T-helper 1 cell (primary cell): ENCODE measurements at places on chromosomes 4 and X.

GRCh38 chr4:26786916-26787315, 73.7 kb upstream of the STIM2 start:
- DNase-seq = no peak

DNA sequence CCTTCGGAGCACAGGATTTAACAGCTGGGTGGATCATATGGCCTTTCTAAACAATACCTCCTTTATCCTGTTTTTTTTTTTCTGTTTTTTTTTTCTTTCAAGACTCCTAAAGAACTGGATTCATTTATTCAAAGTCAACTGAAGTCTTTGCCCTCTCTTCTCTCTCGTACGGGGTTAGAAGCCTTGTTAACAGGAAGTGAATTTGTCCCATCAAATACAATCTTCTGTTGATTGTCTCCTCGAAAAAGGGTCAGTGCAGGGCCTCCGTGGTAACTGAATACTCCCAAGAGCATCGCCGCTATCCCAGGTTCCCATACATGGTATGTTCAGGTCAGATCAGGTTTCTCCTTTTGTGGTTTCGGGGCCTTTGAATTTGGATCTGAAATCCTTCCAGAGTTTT, 1.8 kb upstream of the TMEM128 start:
- no peak for DNase-seq

DNA sequence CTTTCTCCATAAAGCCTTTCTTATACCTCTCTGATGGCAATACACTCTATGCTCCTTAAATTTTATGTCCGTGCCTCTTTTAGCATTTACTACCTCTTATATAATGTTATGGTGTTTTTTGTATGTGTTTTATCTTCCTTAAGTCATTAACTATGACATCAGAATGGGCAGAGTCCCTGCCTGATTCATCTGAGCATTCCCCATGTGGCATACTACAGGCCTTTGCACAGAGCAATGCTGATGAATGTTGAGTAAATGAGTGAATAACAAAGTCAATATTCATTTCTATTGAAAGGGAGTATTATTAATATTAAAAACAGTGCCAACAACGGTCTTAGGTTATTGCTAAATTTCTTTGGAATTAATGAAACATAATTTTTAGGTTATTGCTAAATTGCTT, 18.8 kb upstream of the RPS6KA3 start:
- no peak for DNase-seq

- DNase-seq = no peak
These were observed 233.4 kb upstream of the STK26 start for GRCh38 chrX:131789664-131790063.

DNA sequence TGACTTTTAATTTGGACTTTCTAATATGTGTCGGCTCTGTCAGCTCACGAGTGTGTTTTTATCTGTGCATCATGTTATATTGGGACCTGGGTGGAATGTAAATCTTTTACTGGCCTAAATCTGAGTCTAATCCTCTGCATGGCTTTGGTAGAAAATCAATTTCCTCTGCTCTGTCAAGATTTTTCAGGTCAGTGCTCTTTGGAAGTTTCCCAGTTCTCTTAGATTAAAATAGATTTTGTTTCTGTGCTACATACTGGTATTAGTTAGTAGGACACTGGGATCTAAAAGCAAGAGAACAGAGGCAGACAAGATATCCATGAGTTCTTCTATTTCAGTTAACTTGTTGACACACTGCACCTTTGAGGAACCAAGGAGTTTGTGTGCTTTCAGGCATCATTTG, 39.7 kb downstream of the REPS2 start:
- no peak for DNase-seq

DNA sequence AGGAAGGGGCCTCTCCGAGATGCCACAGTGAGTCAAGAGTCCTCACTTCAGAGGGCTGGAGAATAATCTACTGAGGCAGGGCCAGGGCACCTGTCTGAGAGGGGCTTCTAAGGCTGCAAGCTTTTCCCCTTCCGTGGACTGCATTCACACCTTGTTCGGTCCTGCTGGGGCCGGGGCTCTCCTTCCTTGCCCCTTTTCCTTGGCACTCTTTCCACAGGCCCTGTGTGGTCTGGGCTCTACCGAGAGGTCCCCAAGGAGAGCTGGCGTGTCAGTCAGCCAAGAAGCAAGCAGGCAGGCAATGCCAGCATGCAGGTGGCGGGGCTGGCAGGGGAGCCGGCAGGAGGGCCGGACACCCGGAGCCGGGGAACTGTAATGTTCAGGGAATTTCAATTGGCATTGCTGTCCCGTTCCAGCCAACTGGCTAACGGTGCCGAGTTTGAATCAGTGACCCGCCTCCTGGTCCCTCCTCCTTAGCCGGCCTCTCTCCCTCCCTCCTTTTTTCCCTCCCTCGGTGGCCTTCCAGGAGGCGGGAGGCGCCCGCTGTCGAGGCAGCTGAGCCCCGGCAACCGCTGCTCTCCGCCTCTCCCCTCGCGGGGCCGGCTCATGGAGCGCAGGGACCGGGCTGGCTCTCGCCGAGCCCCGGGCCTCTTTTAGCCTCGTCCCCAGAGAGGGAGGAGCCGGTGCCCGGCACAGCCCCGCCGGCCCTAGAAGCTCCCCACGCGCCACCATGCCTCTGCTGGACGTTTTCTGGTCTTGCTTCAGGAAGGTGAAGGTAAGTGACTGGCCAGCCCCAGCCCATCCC, at the start of gene STARD8:
Gene STARD8, plus strand, starts transcription at position 511 of the 802 bp plus-strand sequence. Its CDS starts 217 bp downstream, at position 728.
- no peak for DNase-seq

DNA sequence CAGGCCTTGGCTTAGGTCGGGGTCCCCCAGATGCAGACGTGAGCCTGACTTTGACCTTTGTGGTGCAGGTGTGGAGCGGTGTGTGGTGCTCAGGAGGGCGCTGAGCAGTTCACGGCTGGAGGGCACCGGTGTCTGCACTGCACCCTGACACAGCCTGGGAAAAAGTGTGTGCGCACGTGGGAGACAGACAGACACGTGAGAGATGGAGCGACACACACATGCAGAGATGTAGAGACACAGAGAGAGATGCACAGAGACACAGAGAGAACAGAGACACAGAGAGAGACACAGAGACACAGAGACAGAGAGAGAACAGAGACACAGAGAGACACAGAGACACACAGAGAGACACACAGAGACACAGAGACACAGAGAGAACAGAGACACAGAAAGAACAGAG, 6.2 kb upstream of the HTRA3 start:
- no peak for DNase-seq

- no peak for DNase-seq
These were observed 3.4 kb downstream of the UGT2A1 start for GRCh38 chr4:69649629-69650028.

DNA sequence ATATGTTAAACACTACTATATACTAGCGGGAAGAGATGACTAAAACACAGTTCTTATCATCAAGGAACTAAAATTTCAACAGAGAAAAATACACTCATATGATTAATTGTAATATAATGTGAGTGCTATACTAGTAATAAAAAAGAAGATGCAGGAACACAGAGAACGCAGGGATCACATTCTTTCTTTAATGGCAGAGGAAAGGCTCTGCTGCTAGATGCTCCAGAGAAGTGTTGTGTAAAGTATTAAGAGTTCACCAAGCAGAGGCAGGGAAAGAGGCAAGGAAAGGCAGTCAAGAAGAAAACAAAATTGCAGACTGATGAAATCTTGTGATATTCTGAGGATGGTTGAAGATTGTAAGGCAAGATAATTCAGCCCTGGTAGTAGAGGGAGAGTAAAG, 394.7 kb downstream of the PDGFC start:
- DNase-seq = no peak

DNA sequence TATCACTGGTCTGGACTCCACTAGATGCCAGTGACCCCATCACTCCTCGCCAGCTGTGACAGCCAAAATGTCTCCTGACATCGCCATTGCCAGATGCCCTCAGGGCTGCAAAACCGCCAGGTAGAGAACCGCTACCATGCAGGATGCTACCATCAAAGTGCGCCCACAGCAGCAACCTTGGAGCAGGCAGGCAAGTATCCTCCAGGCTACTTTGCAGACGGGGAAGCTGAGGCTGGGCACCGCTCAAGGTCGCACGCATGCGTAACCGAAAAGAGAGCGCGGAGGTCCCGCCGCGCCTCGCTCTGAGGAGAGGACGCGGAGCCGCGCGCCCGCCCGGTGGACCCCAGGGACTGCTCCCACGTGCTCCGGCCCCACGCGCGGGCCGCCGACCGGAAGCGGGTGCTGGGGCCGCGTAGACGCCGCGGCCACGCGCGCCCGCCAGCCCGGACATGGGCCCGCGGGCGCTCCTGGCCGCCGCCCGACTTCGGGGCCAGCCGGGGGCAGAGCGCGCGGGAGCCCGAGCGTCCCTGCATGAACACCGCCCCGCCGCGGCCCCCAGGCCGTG, at the start of gene STS:
Gene STS, plus strand, starts transcription at position 300 of the 565 bp plus-strand sequence. CDS start 105,488 bp downstream, outside the sequence.
- DNase-seq = no peak

GRCh38 chrX:20530406-20530921, 263.8 kb upstream of the RPS6KA3 start:
- DNase-seq = peak; percentile 41

DNA sequence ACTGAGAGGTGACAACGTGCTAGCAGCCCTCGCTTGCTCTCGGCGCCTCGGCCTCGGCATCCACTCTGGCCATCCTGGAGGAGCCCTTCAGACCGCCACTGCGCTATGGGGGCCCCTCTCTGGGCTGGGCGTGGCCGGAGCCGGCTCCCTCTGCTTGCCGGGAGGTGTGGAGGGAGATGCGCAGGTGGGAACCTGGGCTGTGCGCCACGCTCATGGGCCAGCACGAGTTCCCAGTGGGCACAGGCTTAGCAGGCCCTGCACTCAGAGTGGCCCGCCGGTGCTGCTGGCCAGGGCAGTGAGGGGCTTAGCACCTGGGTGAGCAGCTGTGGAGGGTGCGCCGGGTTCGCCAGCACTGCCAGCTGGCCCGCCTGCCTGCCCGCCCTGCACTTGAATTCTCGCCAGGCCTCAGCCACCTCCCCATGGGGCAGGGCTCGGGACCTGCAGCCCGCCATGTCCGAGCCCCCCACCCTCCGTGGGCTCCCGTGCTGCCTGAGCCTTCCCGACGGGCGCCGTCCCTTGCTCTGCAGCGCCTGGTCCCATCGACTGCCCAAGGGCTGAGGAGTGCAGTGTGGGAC, 148.0 kb downstream of the RAPGEF2 start:
- no peak for DNase-seq

GRCh38 chrX:77528034-77528433, 80.8 kb downstream of the FGF16 start:
- DNase-seq = no peak

DNA sequence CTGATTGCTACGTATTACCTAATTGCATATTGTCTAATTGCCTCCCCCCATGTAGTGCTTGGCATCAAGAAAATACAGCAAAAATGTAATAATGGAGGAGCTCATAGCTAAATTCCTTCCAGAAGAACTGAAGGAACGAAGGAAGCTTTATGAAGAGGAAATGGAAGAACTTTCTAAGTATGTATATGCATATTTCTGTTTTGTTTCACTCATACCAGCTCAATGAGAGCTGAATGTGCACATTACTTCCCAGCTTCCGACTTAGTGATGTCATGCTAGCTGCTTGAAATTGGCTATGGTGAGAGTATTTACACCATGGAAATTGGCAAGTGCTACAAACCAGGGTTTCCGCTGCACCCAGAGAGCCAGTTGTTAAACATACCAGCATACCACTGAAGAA, 34.7 kb downstream of the LONRF3 start:
- DNase-seq = no peak

DNA sequence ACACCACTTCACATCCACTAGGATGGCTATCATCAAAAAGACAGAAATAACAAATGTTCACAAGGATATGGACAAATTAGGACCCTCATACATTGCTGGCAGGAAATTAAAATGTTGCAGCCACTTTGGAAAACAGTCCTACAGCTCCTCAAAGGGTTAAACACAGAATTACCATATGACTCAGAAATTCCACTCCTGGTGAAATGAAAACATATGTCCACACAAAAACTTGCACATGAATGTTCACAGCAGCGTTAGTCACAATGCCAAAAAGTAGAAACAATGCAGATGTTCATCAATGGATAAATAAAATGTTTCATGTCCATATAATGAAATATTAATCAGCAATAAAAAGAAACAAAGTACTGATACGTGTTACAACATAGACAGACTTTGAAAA, 15.1 kb downstream of the S100G start:
- no peak for DNase-seq

GRCh38 chr4:98682719-98683118, 24.3 kb upstream of the TSPAN5 start:
- DNase-seq = no peak

DNA sequence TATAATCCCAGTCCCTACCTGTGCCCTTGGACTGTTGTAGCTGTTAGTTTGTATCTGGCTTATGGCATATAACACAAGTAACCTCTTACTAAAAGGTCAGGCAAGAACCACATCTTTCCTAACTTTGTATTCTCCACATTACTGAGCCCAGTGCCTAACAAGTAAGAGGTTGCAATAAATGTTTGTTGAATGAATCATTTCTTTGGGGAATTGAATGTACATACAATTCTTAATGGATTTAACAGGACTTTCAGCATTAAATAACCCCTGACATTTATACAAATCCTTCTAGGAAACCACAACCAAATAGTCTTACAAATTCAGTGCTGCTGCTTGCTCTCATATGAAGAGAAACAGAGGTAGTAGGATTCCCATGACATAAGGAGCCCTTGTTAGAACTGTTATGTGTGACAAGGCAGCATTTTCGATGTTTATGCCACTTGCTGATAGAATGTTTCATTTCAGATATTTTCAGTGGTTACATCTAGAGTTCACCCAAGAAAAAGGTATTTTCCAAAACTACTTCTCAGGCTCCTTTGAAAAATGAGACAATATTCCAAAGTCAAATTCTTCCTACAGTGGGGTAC, 62.0 kb downstream of the MBNL3 start:
- DNase-seq = no peak

DNA sequence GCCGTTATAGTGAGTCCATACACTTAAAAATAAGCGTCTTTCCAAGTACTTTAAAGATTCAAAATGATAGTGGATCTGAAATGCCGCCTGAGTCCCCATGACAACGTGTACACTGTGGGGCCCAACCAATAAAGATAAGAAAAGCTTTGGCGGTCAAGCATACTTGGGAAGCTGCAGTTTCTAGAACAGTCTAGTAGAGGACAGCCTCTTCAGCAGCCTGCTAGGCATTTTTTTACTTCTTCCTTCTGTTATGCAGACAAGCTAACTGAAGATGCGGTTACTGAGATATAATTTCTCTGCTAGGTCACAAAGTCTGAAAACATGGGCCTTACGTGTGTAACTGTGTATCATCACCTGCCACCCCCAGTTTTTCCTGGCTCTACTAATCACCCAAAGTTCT, 402 bp upstream of the UPRT start:
- DNase-seq = no peak

DNA sequence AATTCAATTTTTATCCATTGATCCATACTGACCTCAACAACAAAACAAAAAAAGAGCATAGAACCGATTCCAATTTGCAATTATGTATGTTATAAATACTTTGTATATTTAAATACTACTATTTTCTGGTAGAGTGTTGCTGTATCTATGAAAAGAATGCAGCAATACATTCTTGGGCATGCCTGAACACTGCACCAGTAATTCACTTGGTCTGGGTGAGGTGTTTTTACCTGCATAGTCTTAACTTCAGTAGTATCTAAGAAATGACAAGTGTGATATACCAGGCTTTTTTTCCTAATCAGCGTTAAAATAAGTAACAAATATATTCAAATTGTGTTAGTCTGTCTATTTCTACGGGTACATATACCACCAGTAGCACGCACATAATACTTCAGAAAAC, 120.2 kb downstream of the KLHL13 start:
- DNase-seq = no peak

- DNase-seq = no peak
These were observed 3.5 kb downstream of the CNOT6L start for GRCh38 chr4:77815636-77816035.
